Esophagus mucosa (tissue), 1 donor: ENCODE measurements at places on chromosomes 2 and 18. TPM values are rescaled to one million over a fixed set of nuclear protein-coding genes. Genes with fewer than 3 reads are reported as not detected.

Gene ALLC
- not detected for total RNA-seq

Gene CDH20
- total RNA-seq: not detected

DNA sequence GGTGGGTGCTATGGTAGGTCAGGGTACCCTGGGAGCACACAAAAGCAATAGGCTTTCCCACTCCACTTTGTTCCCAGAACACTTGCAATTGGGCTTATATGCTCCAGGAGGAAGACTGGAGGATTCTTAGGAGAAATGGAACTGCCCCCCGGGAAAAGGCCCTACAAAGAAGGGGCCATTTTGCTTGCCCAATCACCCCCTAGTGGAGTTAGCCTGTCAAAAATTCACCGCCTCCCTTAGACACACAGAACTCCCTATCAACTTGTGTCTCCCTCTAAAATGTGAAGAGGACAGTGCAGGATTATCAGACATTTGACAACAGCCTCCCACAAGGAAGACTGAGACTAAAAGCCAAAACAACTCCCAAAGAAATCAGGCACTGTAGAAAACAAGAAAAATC, 36.5 kb downstream of the NLRC4 start:
- no peak for ATAC-seq

- ATAC-seq: no peak
Measured at GRCh38 chr2:140295767-140296166, 1515.6 kb upstream of the NXPH2 start.

DNA sequence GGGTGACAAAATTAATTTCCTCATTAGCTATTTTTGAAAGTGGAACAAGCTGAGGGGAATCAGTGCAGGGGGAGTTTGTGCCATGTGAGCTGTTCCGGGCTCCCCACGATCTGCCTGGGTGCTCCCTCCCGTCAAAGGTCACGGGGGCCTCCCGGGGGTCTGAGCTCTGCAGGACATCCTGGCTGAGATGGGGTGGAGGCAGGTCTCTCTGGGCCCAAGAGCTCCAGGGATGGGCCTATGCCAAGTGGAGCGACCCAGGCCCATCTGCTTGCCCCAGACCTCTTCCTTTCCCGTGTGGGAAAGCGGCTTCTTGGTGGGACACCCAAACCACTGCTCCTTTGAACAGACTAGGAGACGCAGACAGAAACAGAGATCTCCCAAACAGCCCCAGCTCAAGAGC, 143.3 kb upstream of the ID2 start:
- ATAC-seq: no peak

DNA sequence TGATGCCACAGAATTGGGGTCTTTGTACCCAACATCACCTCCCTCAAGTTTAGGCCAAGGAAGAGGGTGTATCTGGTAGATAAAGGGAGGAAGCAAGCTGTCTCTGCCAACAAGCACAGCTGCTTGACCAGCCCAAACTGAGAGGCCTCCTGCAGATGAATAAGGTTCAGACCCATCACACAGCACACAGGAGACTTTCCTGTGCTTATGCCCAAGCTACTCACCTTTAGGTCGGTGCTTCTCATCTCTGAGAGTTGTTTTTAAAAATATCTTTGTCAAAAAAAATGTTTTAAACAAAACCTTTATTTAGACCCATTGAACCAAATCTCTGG, 24.7 kb upstream of the SP3 start:
- no peak for ATAC-seq
